ENCODE measurements at places on chromosomes 5 and 9. TPM values are rescaled to one million over a fixed set of nuclear protein-coding genes. Genes with fewer than 3 reads are reported as not detected.

TNFSF8 gene
- 8.7 TPM for total RNA-seq

SPATA6L gene
- 18.2 TPM for total RNA-seq

RFX3 gene
- total RNA-seq: 24.7 TPM

CA9 gene
- 1.6 TPM for total RNA-seq

MVB12B gene
- total RNA-seq: 20.7 TPM

PROB1 gene
- 0.46 TPM for total RNA-seq

CDH9 gene
- not detected for total RNA-seq

HTR1A gene
- total RNA-seq: 0.20 TPM

C6 gene
- total RNA-seq: 22.7 TPM

GLDC gene
- 1.5 TPM for total RNA-seq

DNA sequence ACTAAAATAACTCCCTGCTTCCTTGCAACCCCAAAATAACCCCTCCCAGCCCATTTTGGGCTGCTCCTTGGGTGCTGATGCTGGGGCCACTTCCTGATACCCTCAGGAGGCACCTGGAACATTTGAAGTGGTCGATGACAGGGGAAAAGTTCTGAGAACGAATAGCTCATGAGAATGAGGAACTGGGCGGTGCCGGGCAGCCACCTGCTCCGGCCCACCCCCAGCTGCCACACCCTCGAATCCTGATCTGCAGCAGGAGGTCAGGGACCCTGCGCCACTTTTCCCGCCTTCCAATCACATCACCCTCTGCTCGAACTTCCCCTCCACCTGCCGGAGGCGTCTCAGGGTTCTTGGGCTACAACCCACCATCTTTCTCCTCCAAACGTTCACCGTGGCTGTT is 19.7 kb downstream of the HRH2 start:
- no peak for DNase-seq

DNA sequence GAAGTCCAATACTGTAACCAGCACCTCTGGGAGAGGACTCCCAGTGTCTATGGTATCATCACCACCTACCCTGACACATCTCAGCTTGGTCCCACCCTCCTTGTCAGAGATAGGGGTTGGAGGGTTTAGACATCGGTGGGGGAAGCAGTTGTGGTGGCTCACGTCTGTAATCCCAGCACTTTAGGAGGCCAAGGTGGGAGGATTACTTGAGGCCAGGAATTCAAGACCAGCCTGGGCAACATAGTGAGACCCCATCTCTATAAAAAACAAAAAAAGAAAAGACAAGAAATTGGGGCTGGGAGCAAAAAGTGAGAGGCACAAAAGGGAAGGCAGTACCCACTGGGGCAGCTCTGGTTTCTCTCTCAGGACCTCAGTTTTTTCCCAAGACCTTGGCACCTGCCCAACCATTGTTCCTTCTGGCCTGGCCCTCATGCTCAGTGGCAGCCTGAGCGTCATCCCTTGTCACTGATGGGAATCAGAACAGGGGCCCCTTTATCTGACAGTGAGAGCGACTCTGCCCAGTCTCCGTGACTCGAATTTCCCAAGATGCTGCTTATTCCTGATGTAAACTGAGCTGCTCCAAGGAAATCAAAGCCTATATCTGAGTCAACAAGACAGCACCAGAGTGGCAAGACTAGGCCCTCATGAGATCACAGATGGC is 80.5 kb upstream of the HSPA9 start:
- no peak for DNase-seq

DNA sequence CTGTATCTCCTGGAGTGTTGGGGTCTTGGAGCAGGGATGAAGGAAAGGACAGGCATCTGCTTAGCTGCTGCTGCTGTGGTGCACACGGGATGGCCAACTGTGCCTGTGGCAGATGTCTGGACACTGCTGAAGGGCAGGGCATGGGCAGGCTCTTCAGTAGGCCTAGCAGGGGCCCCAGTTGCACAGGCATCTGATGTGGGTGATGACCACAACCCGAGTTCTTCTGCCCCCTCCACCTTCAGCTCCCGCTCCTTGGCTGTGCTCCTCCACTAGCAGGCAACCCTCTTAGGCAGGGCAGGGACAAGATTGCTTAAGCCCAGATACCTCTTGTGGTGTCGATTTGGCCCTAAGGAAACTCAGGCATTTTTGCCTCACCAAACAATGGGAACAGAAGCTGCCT is 9.0 kb upstream of the MEGF10 start:
- no peak for DNase-seq

- DNase-seq: peak; percentile 17
Observed at GRCh38 chr9:91536211-91536691, 112.6 kb upstream of the NFIL3 start.

GRCh38 chr5:112492291-112492690 is 73.2 kb upstream of the EPB41L4A start:
- DNase-seq: peak; percentile 39

DNA sequence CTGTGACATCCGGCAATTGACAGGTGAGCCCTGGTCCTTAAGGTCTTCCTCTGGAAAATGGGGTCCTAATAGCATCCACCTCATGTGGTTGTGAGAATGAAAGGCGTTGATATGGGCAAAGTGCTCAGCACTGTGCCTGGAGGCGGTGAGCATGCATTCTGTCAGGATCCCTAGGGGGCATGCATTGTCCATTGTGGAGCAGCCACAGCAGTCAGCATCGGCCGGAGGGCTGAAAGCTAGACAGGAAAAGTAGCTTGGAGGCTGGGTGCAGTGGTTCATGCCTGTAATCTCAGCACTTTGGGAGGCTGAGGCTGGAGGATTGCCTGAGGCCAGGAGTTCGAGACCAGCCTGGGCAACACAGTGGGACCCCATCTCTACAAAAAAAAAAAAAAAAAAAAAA is 122.2 kb downstream of the LHX2 start:
- DNase-seq: peak; percentile 25

- DNase-seq: no peak
Observed at GRCh38 chr5:151958111-151958510, 33.5 kb upstream of the GLRA1 start.

GRCh38 chr9:135971111-135971766 is 10.1 kb upstream of the UBAC1 start:
- DNase-seq: no peak

DNA sequence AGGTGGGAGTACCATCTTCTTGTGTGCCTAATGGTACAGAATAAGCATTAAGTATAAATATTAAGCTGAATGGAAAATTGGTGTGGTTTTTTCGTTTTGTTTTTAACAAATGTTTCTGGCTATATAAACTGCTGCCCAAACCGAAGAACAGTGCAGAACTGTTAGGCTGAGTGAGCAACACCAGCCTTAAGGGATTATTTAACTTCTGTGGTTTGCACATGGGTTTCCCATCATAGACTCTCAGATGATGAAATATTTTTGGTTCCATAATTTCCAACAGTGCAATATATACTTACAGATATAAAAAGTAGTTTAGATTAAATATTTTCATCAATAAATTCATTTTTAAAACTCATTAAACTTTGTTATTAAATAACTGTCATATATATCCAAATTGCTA is 16.4 kb downstream of the C5orf63 start:
- no peak for DNase-seq

DNA sequence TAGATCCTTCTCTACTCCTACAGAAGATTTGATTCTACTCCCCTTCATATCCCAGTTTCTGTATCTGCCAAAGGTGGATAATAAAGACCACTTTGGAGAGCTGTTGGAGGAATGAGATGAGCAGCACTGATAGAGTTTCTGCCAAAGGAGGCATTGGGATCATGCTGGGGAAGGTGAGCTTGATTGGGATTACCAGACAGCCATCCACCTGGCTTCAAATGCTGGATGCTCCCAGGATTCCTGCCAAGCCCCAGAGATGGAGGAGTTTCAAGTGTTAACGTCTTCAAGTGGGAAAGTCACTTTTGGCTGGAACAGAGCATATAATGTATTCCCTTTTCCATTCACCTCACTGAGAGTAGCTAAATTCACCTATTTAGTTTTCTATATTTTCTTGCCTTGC is 348.4 kb downstream of the TRIM32 start:
- no peak for DNase-seq

DNA sequence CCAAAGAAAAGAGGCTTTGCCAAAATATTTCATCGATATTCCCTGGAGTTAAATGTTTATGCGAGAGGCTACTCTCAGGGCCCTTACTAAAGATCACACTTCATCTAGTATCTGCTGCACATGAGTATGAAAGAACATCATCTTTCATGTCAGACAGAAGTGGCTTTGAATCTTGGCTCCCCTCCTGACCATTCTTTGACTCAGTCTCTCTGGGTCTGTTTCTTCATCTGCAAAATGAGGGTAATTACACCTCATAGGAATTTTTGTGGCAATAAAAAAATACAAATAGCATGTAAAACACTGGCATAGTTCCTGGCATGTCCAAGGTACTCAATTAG is 58.1 kb downstream of the SLIT3 start:
- no peak for DNase-seq

DNA sequence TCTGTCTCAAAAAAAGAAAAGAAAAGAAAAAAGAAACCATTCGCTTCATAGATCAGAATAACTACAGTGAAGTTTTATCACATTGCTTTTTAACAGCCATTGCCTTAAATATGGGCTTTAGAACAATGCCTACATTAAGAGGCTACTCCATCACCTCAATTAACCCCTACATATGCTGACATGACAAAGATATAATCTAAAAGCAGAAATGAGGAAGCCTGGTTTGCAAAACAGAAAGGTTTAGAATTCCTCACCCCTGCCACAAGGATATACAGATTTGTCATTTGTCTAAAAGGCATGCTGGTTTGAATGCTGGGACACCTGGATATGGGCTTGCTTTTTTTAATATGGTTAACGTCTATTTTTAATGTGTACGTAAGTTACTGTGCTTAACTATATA is 1353.0 kb upstream of the C9orf72 start:
- DNase-seq: no peak

GRCh38 chr9:132094314-132094791 is 14.7 kb upstream of the MED27 start:
- no peak for DNase-seq
